Pancreas (tissue), 10 donors: ENCODE measurements at places on chromosomes 2 and 18.

DNA sequence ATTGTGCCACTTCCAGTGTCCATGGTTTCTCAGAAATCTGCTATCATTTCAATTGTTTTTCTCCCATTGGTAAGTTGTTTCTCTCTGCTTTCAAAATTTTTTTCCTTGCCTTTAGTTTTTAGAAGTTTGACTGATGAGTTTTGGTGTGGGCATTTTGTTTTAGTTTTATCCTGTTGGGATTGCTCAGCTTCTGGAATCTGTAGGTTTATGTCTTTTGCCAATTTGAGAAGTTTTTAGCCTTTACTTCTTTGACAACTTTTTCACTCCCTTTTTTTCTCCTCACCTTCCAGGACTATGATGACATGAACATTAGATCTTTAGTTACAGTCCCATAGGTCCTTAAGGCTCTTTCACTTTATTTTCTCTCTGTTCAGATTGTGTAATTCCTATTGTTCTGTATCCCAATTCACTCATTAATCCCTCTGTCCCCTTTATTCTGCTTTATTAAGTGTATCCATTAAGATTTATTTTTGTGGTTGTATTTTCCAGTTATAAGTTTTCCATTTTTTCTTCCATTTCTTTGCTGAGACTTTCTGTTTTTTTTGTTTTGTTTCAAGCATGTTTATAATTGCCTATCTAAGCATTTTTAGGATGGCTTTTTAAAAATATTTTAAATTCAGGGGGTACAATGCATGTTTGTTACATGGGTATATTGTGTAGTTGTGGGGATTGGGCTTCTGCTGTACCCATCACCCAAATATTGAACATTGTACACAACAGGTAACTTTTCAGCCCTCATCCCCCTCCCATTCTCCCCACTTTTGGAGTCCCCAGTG is 17.9 kb downstream of the MFSD6 start:
- no peak for DNase-seq

DNA sequence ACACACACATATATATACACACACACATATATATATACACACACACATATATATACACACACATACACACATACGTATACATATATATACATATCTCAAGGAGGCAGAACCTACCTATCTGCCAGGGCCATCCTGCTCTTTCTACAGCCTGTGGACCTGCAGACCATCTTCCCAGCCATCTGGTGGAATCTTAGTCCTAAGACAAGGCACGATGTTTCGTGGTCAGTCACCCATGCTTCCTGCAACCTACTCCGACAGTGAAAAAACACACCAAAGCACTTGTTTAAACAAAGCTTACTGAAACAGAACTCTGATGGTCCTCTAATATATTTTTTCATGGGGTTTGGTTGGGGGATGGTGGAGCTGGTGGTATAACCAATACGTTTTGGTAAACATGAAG is 164.2 kb upstream of the ZNF521 start:
- no peak for DNase-seq

DNA sequence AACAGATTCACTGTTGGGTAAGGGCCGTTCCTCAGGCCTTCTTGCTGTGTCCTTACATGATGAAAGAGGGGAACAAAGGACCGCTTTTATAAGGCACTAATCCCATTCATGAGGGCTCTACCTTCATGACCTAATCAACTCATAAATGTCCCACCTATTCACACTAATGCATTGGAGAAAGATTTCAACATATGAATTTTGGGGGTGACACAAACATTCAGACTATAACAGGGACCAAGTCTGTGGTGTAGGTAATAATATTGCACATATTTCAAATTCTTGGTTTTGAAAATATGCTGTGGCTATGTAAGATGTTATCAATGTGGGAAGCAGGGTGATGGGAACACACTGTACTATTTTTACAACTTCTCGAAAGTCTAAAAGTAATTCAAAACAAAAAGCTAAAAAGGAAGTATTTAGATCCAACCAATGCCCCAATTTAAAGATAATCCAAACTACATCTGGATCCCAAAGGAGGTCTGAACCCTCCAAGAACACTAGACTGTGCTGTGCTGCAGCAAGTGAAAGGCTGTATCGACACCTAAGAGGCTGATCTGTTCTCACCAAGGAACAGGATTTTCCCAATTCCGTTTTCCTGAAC is 82.4 kb upstream of the TGIF1 start:
- DNase-seq, result no peak

DNA sequence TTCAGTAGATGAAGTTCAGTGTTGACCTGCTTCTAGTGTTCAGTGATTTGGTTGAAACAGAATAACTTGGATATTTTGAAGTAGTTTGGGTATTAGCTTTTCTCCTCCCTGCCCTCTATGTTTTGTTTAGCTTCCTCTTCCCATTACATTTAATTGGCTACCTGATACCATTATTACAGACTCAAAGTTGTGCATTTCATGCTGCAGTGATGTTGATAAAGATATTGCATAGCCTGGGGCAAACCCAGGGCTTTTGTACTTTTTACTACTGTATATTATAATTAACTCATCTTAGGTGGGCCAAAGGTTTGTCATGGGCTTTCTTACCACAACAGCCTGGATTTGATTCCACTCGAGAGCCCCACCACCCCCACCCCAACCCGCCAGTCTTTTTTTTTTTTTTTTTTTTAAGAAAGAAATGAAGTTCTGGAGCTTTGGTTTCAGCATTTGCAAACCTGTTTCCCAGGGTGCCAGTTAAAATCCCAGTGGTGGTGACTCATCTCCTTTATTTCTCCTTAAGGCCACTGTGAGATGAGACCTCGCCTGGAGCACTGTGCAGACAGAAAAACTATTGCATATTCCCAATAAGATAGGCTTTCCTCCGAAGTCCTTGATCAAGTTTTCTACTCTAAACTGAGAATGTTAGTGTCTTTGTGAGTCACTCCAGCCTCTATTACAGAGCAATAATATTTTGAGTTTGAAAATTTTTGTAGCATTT is 393.7 kb upstream of the FANCL start:
- DNase-seq, result no peak

DNA sequence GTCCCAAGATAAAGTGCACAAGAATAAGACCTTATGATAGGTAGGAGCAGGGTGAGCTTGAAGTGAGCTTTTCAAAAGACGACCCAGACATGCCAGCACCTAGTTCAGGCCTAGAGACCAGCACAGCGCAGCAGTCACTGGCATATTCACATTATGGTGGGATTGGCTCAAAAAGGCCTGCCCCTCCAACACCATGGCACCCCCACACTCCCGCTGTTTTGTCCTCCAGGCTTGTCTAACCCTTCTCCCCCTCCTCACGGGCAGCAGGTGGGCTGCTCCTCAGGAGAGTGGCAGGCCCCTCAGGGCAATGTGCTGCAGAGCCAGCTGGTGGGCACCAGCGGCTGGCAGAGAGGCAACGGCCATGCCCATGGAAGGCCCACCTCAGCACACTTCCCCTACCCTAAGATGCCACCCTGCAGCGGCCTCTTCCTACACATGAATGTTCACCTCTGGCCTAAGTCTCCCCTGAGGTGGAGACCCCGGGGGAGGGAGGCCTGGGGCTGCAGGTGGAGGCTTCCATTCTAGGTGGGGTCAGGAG is 25.6 kb downstream of the EMX1 start:
- no peak for DNase-seq
